Stomach (tissue), 19 donors: ENCODE measurements at places on chromosomes 7 and 10. TPM values are rescaled to one million over a fixed set of nuclear protein-coding genes. Genes with fewer than 3 reads are reported as not detected.
A peak's percentile ranks its signal among the peaks of the same experiment; 100 is the strongest.

Gene KMT2E
- 64.8 TPM for total RNA-seq

Gene EN2
- not detected for total RNA-seq

Gene FRMPD2
- total RNA-seq: not detected

Gene VPS37D
- not detected for total RNA-seq

Gene CCDC3
- total RNA-seq: 4.8 TPM

Gene SLC16A9
- total RNA-seq: 5.5 TPM

Gene TMEM213
- not detected for total RNA-seq

Gene DCLRE1A
- 2.0 TPM for total RNA-seq

Gene POU6F2
- 0.37 TPM for total RNA-seq

Gene CAV1
- 267 TPM for total RNA-seq

Gene SCRN1
- total RNA-seq: 42.2 TPM

Gene CCL26
- not detected for total RNA-seq

Gene HOXA2
- total RNA-seq: 2.3 TPM

GRCh38 chr7:3497796-3498195 is 196.7 kb downstream of the SDK1 start:
- DNase-seq: no peak

- DNase-seq: no peak
Measured at GRCh38 chr10:117942226-117942625, 104.5 kb downstream of the RAB11FIP2 start.

GRCh38 chr10:60237977-60238758 is 151.5 kb downstream of the ANK3 start:
- peak; percentile 44 for DNase-seq

DNA sequence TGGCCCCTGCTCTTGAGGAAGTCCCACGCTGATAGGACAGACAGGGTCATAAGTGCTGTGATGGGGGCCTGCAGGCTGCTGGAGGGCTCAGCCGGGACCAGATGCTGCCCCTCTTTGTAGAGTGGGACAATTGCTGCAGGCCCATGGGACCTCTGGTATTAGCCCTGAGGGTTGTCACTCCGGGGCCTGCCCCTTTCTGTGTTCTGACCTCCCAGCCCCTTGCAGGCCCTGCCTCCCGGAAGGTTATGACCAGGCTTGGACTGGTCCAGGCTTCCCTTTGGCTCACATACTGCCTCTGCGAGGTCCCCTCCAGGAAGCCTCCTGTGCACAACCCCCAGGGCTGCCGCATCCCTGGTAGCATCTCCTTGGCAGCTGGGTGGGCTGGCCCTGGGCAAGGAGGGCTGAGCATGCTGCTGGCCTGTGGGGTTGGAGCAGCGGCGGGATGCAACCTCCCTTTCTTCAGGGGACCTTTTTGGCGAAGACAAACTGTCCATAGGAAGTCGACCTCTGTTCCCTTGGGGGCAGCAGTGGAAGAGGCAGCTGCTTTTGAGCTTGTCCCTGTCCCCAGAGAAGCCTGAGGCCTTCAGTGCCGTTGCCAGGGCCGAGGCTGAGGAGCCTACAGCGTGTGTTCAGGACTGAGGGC is 8.8 kb downstream of the LIMK1 start:
- no peak for DNase-seq

GRCh38 chr10:75314570-75314969 is 78.8 kb upstream of the COMTD1 start:
- no peak for DNase-seq

DNA sequence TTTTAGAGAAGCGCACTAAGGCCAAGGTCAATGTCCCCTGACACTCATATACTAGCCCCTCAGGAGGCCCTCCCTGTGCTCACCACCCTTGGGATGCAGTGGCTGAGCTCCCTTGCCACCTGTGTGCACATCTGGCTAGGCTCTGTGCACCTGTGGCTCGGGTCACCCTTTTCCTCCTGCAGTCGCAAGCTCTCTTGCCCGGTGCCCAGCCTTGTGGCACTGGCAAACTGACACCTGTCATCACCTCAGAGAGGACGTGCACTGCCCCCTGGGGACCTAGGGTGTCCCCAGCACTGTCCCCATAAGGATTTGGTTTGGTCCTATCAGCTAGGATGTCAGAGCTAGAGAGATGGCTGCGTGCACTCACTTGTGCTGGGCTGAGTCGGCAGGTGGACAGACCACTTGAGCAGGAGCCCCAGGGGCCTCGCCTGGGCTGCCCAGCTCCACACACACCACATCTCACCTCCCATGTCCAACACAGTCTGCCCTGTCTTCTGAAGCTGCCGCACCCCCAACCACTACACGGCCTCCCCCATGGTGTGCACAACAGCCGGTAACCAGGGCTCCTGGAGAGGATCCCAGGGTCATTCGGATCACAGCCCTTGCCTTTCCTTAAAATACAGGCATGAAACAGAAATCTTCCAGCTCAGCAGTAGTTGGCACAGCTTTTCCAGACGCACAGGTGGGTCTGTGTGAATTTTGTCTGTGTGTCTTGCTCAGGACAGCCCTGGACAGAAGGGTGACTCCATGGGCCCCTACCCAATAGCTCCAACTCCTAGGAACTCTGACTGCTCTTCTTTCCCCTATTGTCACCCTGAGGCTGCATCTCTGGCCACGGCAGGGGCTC is 111.0 kb downstream of the GRID1 start:
- no peak for DNase-seq

GRCh38 chr10:44369854-44370253 is 15.0 kb downstream of the CXCL12 start:
- DNase-seq: no peak

DNA sequence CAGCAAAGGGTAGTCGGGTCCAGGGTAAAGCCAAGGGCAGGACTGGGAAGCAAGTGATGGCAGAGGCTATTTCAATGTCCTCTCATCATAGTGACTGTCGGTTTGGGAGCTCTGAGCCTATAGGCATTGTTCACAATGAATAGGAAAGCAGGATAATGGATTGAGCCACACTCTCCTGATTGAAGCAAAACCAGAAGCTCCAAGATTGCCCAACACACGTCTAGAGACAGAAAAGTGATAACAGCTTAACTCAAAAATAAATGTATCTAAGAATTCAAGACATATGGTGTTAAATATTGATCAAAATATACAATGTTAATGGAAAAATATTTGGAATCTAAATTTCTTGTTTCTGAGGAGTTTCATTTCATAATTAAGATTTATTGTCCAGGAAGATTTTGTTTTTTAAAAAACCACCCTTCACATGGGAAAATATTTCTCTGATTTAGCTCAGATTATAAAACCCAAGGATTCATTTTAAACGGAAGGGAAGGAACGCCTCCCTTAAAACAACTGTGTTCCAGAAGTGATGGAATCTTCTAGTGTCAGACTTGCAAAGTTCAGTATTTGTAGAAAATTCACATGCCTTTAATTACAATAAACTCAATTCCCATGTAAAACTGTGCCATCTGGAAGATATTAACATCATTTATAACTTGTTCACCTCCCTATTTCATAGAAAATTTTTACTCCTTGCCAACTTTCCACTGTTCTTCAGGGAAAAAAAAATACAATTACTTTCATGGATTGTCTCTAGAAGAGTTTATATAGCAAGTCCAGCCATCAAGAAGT is 54.5 kb downstream of the NRP1 start:
- no peak for DNase-seq

- no peak for DNase-seq
Measured at GRCh38 chr7:87318741-87319140, 26.7 kb upstream of the CROT start.

DNA sequence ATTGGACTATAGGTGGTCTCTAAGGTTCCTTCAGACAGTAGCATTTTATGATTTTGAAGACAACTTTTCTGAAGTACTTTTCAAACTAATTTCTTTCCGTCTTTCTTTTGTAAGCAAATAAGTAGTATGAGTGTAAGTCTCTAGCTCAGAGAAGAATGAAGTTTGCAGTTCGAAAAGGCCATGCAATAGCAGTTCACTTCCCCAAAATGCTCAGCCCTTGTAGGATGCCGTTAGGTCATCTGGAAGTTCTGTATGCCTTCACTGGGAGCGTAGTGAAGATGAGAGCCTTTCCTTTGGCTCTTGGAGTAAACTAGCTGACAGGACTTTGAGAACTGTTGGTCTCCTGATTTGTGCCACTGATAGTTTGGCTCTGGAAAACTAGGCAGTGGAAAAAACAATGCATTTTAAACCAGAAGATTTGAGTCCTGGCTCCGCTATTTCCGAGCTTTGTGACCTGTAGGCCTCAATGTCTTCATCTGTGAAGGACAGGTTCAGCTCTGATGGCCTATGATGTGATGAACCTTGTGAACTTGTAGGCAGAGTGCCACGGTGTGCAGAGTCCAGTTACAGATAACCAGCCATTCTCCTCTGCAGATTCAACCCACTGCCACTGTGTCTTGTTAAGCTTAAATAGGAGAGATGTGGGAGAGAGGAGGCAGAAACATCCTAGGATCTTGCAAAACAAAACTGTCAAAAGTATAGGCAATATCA is 18.8 kb downstream of the SGPL1 start:
- no peak for DNase-seq

DNA sequence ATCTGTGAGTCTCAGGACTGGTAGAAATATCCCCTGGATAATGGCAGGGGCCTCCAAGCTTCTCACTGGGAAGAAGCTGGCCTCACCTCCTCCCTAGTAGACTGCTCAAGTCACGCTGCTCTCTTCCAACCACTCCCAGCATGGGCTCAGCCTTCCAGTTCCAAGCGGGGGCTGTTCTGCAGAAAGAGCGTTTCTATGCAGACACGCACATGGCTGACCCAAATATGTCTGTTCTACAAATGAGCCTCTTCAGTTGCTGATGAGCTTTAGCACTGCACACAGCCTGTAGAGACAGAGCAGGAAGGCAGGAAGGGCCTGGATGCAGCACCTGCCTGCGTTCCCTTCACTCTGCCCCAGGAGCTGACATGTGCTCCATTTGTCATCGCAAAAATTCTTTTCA is 523.9 kb upstream of the MGMT start:
- DNase-seq: peak; percentile 77

DNA sequence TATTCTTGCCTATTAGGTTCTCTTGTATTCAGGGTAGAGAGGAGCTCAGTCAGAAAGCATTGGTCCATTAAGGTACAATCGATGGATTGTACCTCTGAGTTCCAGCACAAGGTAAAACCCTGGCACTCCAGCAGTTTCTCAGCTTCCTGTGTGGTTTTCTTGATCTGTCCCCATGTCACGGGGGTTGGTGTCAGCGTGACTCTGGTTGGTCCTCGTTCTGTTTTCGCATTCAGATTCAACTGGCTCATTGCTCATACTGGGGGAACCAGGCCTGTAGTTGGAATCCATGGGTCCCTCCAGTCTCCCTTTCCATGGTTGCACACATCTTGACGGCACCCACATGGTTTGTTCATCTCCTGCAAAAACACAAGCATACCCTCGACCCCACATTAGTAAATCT is 32.7 kb upstream of the RASGEF1A start:
- no peak for DNase-seq

DNA sequence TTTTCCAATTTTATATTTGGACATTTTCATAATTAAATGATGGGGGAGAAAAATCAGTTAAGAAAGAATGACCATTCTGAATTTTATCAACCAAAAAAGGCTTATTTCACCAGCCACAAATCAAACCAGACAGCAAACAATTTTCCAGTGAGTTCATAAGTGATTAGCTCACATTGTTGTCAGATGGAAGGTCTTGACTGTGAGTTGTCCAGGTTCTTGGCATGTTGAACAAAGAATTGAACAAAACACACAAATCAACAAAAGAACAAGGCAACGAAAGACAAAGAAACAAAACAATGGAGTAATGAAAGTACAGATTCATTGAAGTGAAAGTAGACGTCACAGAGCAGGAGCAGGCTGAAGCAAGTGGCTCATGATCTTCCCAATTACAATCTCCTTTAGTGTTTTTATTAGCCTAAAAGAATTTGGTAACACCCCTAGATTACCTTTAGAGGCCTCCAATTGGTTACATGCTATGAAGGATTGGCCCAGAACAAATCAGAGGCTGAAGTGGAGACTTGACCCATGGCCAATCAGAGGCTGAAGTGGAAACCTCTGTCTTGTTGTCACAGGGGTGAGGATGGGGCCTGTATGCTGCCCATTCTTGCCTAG is 248.7 kb downstream of the NEBL start:
- no peak for DNase-seq

DNA sequence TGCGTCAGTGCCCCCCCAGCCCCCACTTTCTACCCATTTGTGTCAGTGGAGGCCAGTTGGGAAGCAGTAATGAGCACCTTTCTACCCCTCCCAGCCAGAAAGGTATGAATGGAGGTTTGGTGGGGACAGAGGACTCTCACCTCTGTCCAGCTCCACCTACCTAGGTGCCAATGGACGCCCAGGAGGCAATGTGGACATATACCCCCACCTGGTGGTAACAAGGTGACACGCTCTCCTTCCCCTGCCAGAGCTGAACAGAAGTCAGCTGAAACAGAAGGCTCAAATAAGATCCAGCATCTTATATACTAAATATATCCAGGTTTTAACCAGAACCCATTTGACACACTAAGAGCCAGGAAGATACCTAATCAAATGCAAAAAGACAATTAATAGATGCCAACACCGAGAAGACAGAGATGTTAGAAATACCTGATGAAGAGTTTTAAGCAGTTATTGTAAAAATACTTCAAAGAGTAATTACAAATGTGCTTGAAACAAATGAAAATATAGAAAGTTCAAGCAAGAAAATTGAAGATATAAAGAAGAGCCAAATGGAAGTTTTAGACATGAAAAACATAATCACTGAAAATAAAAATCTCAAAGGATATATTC is 18.4 kb upstream of the SORCS3 start:
- peak; percentile 57 for DNase-seq
